ENCODE measurements at places on chromosomes 11 and 22.

GRCh38 chr11:2825261-2825888 is 60.2 kb downstream of the CDKN1C start:
- DNase-seq = peak; percentile 94

DNA sequence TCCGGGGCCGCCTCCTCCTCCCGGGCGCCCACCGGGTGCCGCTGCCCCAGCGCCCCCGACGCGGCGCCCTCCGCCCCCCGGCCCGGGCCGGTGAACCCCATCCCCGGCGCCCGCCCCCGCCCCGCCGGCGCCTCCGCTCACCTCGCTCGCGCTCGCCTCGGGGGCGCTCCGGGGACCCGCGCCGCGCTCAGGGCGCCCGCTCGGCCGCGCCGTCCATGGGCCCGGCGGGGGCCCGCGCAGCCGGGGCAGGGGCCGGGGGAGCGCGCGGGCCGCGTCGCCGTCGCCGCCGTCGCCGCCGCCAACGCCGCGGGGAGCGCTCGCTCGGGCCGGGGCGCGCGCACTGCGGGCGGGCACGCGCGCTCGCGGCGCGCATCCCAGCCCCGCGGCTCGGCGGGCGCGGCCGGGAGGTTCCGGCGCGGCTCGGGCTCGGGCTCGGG is 293 bp downstream of the DUSP8 start:
- DNase-seq = no peak

DNA sequence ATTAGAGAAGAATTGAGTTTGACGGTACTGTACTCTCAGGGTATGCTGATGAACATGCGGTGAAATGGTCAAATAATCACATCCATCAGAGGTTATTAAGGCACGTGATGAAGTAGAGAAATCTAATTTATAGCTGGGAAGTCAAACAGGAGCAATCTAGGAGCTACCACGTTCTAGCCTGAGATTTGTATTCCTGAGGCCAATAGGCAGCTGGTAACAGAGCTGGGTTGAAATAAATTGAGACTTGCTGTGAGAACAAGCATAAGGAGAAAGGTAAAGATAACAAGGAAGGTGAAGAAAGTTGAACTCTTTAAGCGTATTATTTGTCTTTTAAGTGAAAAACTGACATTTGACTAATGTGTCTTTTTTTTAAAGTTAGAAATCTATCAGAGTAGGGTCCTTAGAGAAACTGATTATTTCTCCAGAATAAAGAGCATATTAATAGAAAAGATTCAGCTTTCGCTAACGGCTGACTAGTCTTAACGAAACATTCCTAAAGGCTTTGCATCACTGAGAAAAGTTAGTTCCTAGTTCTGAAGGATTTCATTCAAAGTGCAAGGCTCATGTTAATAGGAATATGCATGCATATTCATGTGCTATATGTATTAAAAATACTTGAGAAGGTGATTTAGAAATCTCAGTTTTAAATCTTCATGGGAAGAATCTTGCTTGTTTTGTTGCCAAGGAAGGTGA is 5.2 kb upstream of the WEE1 start:
- no peak for DNase-seq

- no peak for DNase-seq
Observed at GRCh38 chr11:111718436-111718835, 47.8 kb downstream of the PPP2R1B start.

GRCh38 chr11:131754671-131755070 is 384.3 kb downstream of the NTM start:
- DNase-seq = no peak

GRCh38 chr22:25654676-25655075 is 87.3 kb upstream of the MYO18B start:
- no peak for DNase-seq

DNA sequence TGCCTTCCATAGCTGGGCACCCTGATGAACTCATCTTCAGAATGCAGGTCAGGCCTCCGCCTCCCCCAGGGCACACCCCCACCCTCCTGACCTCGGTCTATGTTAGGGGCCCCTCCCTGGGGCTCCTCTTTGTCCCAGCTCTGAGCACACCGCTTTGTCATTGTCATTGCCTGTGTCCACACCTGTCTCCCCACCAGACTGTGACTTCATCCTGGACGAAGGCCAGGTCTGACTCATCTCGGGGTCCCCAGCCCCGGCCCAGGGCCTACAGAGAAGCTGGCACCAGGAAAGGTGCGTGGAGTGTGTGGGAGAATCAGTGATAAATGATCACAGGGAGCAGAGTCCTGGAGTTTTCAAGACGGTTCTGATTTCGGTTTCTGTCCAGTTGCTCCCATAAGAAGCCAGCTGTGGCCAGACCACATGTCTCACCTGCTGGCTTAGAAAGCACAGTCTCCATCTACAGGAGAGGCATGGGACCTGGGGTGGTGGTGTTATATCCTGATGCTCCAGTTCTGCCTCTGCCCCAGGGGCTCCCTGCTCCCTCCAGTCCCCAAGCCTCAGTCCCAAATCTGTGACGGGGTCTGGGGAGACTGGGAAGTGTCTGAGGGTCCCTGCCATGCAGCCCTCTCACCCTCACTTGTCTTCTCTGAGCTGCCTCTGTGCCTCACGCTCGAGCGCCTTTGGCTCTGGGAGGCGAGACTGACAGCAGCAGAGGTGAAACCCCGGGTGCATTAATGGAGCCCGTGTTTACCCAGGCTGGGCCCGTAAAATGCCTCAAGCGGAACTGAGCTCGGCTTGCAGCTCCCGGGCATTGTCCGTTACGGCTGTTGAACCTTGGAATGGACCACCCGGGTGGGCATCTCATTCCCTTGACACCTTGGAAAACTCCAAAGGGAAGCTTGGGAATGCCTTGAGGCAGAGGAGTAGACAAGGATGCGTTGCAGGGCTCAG is 85.5 kb upstream of the WNT11 start:
- DNase-seq = no peak

GRCh38 chr22:36934418-36935312 is 21.2 kb downstream of the CSF2RB start:
- no peak for DNase-seq

DNA sequence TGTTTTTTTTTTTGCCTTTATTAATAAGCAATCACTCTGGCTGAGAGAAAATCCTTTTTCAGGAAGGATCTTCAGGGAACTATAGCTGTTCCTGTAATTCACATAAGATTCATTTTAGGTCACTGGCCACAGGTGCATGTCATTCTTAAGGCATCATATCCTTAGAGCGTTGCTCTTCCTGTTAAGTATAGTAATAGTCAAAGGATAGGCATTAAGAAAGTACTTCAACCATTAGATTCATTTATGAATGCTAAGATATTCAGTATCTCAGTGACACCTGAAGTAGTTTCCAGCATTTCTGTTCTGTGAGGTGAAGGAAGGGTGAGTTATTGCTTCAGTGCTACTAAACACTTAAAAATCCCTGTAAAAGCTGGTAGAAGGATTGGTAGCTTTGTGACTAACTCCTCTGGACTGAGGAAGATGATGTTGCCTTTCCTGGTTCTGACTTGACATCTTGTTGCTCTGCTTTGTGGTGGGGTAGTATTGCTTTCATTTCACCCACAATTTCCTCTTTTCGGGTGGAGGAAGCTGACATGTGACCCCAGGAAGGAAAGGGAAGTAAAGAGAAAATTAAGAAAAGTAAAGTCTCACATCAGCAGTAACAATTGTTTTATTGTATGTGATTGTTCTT is 34.7 kb downstream of the RNF169 start:
- DNase-seq = peak; percentile 75

GRCh38 chr22:23750367-23750713 is 572 bp downstream of the ZNF70 start:
- no peak for DNase-seq

DNA sequence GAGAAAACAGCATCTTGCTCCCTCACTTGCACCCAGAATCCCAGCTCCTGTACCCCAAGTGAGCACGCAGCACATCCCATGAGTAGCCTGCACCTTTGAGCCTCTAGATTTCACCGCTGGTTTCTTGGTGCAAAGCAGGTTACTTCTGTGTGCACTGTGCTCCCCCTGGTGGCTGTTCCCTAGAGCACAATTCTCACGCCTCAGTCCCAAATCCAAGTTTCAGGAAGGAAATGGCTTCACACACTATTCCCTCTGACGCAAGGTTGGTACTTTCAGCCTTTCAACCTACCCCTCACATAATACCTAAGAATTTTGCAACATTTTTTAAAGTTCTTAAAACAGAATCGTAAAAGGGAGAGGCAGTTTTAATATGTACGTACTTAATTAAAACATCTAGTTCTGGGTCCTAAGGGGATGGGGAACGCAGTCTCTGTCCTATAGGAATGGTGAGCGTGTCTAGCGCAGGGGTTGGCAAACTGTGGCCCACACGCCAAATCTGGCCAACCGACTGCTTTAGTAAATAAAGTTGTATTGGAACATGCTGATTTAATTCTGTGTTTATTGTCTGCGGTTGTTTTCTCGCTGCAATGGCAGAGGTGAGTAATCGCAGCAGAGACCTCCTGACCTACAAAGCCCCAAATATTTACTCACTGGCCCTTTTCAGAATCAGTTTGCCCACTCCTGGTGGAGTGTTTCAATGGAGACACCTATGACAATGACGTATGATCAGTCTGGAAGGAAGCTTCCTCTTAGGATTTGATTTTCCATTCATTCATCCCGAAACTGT is 27.5 kb downstream of the DHCR7 start:
- DNase-seq = peak; percentile 48

DNA sequence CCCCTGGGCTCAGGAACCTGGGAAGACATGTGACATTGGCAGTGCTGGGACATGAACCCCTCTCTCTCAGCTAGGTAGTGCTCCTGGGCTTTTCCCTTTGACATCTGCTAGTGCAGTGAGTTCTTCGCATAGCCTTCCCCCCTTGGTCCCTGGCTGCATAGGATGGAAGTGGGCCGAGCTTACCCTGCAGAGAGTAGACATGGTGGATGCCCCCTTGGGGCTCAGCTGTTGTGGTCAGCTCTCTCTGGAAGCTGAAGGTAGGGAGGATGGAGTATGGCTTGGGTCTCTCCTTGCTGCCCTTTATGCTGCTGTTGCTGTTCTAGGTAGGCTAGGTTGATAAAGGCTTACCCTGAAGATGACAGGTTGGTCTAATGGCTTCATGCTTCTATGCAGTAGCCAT is 92.1 kb downstream of the ZBTB16 start:
- DNase-seq = no peak

DNA sequence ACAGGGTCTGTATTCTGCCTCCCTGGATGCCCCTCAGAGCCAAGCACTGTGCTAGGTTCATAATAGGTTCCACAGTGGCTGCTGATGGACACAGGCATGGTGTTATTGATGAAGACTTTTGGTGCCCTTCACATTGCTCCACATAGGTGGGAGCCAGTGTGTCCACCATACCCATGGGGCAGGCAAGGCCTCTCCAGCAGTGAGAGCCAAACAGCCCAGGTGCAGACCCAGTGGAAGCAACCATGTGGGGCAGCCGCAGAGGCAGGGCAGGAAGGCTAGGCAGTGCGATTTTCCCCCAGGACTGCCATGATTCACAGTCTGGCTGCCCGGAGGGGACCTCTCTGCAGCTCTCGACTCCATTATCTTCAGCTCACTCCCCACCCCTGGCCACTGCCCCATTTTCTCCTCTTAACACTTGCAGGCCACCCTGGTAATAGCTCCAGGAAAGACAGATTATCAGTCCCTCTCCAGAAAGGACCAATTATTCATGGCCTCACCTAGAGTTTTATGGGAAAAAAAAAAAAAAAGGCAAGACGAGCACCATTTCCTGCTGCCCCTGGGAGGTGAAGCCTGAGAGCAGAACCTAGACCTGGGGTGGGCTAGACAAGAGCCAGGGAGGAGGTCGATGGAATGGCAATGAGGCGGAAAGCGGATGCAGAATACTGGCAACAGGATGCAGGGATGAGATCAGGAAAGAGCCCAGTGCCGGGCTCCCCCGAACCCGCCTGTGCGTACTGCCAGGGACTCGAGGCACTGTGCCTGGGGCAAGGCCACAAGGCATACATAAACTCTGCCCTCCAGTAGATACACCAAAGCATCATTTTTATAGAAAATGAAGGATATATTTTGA is 343.0 kb upstream of the NCAM1 start:
- no peak for DNase-seq

GRCh38 chr11:85517272-85517671 is 109.9 kb downstream of the DLG2 start:
- no peak for DNase-seq

DNA sequence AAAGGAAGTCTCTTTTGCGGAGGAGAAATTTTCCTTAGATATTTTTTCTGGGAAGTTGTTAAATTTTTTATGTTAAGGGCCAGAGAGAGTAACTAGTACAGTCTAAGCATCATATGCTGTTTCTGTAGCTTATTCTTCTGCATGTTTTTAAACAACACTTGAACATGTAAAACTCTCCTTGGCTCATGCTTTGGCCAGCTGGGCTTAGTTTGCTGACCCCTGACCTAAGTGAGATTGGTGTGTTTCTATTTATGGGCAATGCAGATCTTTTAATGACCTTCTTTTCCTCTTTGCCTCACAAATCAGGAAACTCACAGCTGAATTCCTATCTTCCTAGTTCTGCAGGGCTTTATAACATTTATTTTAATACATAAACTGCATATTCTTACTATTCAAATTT is 942.5 kb downstream of the OPCML start:
- DNase-seq = no peak

GRCh38 chr11:84549217-84549616 is 1077.9 kb downstream of the DLG2 start:
- DNase-seq = no peak

GRCh38 chr22:27799015-27799826 is 2.3 kb downstream of the MN1 start:
- DNase-seq = peak; percentile 27

- no peak for DNase-seq
Observed at GRCh38 chr22:30637701-30638114, 2.1 kb downstream of the SLC35E4 start.

DNA sequence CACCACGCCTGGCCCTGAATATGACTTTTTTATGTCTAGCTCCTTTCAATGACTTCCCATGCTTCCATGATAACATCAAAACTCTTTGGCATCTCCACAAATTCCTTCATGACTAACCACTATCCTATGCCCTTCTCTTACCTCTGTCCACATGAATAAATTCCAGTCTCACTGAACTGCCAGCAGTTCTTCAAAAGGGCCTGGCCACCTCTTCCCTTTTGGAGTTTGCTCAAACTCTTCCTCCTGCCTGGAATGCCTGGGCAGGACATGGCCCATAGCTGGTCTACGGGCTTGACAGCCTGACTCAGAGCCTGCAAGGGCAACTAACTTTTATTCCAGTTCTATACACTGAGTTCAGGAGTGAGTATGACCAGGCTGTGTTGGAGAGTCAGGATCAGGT is 41.8 kb upstream of the ZBTB16 start:
- DNase-seq = peak; percentile 69

DNA sequence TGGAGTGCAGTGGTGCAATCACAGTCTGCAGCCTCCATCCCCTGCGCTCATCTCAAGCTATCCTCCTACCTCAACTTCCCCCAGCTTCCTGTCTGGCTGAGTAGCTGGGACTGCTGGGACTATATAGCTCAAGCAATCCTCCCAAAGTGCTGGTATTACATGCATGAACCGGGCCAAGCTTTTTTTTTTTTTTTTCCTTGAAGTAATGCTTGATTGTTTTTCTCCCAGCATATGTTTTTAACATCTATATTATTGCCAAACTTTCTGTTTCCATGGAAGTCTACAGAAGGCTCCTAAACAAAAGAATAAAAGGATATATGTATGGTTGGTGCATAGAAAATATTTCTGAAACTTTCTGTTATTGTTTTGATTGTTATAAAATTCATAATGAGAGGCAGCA is 853.6 kb downstream of the KCNA4 start:
- no peak for DNase-seq

GRCh38 chr11:122853971-122854446 is 15.7 kb downstream of the CRTAM start:
- peak; percentile 74 for DNase-seq

All from amniotic epithelial cell (primary cell).